ENCODE measurements at places on chromosomes 2 and 18.

- no peak for DNase-seq
Observed at GRCh38 chr2:118460425-118460824, 372.2 kb downstream of the INSIG2 start.

GRCh38 chr2:145653553-145653952, 1133.6 kb upstream of the ZEB2 start:
- DNase-seq, result no peak

- DNase-seq, result no peak
Observed at GRCh38 chr2:101521487-101521886, 46.6 kb upstream of the RFX8 start.

DNA sequence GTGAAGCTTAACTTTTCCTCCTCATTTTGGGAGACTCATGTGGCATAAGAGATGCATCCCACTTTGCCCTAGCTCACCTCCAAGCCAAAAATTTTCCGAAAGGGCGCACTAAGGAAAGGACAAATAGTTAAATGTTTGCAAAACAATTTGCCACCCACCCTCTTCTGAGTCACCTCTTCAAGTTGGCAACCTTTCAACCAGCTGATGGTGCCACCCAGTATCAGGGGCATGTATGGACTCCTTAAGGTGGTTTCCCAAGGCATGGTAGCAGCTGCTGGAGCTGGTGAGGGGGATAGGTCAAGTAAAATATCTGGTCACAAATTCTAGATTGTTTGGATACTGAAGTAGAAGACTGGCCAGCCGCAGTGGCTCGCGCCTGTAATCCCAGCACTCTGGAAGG, 17.2 kb upstream of the ITGAV start:
- DNase-seq, result no peak

DNA sequence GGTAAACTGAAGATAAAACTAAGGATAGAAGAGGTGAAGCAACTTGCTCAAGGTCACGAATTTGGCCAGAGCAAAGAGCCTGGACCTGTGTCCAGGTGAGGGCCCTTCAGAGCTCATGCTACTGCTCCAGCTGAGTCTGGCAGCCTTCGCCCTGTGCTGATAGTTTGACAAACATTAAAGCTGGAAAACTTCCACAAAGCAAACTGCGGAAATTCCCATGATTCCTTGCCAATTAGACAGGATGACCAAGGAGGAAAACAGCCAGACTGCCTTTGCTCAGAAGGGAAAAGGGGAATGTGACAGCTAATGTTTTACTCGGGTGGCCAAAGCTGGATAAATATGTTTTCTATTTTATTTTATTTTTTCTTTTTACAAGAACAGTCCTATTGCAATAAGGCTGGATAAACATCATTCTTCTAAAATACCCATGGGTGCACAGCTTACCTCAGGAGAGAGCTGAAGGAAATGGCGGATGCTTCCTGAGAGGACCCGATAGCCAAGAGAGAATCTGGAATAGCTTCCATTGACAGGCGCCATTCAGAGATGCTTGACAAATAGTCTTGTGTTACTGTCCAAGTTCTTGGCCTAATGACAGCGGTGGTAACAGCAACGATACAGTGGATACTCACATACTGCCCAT, 5.3 kb upstream of the CTAGE1 start:
- DNase-seq, result no peak

- DNase-seq, result peak; percentile 62
Observed at GRCh38 chr2:106575955-106576354, 88.8 kb downstream of the CD8B2 start.

DNA sequence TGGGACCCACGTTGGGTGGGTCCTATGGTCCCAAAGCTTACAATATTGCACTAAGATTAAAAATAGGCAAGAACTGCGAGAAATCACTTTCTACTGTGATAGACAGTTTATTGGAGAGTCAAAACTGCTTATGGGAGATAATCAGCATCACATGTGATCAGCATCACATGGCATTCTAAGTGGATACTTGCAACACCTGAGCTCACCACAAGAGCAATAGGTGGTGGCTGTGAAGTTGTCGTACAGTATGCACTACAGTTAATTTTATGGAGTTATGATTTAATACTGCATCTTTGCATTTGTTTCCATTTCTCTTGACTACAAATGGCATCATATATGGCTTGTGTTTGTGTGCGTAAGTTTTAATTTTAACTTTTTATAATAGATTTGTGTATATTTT, 11.6 kb downstream of the PNO1 start:
- no peak for DNase-seq

GRCh38 chr2:56183643-56184499, at the start of gene CCDC85A:
Gene CCDC85A (plus strand): TSS chr2:56183990. CDS start chr2:56184625, 635 bp downstream.
- peak; percentile 92 for DNase-seq

GRCh38 chr2:226583715-226584114, 215.9 kb downstream of the IRS1 start:
- no peak for DNase-seq

- DNase-seq, result no peak
Observed at GRCh38 chr2:103138123-103138901, 376.5 kb downstream of the TMEM182 start.

- no peak for DNase-seq
Observed at GRCh38 chr2:105239924-105240323, 1.6 kb upstream of the GPR45 start.

DNA sequence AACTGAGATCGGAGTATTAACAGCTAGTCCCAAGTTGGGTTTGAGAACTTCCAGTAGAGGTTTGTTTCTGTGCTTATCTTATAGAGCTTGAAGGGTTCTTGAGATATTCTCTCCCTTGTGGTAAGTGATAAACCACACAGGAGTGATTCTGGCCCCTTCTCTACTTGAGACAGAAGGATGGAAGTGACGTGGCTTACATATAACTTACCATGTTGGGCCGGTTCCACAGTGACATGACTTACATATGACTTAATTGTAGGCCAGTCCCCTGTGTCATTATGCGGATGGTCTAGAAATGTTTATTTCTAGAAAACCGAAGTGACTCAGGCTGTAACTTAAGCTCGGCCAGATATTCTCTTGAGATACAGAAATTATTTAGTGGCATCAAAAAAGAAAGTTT, 62.7 kb downstream of the TRAPPC12 start:
- DNase-seq, result no peak

DNA sequence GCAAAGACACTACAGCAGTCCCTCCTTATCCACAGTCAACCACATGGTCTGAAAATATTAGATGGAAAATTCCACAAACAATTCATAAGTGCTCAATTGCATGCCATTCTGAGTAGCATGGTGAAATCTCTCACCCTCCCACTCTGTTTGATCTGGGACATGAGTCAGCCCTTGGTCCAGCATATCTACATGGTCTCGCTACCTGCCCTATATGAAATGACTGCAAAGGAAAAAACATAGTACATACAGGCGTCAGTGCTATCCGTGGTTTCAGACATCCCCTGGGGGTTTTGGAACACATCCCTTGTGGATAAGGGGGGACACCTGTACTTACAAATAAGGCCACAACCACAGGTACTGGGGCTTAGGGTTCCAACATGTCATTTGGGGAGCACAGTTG, 73.7 kb downstream of the CABLES1 start:
- DNase-seq, result no peak

- DNase-seq, result no peak
Observed at GRCh38 chr2:27412419-27413152, 3.2 kb upstream of the PPM1G start.

- no peak for DNase-seq
Observed at GRCh38 chr2:75099521-75099922, 99.8 kb downstream of the TACR1 start.

GRCh38 chr2:101823347-101823791, 125.9 kb downstream of the MAP4K4 start:
- no peak for DNase-seq

GRCh38 chr2:6945087-6945813, 28.0 kb downstream of the RNF144A start:
- no peak for DNase-seq

GRCh38 chr2:72630767-72631166, 195.1 kb downstream of the EXOC6B start:
- no peak for DNase-seq

- DNase-seq, result no peak
Observed at GRCh38 chr2:54077088-54077900, 38.1 kb upstream of the ACYP2 start.

DNA sequence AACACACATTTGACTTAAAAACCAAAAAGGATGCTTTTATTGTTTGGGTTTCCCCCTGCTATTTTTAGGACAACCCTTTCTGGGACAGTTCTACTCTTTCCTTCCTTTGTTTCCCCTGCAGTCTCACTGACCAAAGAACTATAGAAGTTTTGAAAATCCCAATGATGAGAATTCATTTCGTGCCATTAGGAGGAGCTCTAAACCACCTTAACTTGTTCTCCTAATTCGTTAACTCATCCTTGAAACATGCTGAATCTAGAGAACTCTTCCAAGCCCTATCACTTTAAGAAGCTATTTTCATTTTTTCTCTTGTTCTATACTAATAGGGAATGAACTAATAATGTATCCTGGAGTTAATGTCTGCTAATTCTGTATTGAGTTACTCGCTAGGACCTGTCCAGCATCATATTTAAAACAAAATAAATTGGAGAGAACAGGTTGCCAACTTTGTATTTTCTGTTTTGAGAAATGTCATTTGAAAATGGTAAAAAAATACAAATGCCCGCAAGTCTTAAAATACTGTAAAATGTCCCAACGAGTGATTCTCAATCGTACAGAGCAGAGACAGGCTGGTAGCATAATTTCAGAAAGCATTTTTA, 62.9 kb downstream of the AFTPH start:
- no peak for DNase-seq

DNA sequence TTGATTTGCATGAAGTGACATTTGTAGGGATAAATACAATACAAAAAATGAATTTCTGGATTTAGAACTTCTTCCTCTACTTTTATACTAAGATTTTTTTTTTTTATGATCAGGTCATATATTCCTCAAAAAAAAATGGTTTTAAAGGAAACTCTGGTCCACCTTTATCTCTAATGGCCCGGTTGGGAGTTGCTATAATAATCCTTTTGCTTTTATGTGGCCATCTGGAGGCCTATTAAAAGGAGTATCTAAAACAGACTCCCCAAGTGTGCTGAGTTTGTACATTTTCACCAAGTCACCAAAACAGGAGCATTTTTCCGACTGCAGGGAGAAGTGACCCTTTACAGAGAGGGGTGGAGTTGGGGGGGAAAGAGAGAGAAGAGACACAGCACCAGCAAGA, 329.2 kb upstream of the FIGN start:
- DNase-seq, result no peak

- DNase-seq, result no peak
Observed at GRCh38 chr2:535222-535621, 142.0 kb downstream of the TMEM18 start.

DNA sequence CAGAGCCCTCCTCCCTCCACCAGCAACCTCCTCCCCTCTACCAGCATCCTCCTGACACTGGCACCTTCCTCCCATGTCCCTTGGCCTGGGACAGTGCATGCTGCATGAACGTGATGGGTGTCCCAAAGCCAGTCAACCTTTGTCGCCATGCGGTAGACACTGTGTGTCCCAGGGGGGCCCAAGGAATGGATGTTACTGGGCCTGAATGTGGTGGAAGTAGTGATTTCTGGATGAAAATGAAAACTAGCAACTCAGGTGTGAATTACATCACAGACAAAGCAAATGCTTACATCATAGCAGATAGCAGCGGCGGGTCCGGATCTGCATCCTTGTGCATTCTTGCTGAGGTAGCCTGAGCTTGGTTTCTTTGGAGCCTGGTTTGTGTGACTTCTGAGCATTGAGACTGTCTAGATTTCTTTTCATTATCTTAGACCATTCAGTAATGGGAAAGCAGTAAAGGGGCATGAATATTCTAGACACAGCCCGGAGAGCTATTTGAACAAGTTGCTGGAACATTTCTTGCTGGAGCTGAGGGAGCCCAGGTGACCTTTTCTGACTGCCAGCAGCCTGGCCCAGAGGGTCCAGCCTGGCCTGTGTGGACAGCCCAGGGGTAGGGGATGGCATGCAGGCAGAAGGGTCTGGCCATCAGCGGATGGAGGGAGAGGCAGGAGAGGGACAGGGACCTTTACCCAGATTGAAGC, 100.4 kb downstream of the FAM210A start:
- DNase-seq, result no peak

DNA sequence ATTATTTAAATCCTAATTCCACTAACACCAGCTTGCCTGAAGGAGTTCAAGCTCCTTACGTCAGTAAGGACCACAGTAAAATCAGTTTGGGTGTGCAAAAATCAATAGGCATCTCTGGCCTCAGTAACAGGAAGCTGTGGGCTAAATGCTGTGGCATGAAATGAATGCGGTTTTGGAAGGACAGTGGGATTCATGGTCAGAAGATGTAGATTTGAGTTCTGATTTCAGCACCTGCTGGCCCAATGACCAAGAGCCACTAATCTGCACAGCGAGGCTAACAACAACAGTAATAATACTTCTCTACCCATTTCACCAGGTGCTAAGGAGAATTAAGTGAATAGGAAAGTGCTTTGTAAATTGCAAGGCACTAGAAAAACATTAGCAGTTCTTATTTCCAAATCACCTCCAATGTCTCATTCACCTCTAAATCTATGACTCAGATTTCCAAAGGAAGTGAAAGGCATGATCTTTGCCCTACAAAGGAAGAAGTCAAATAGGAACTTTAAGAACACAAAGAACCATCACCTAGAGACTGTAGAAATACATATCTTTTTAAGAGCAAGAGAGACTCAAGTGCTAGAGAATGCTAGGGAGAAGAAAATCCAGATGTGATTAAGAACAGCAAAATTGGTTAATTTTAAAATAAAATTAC, 172.6 kb downstream of the ANKRD44 start:
- DNase-seq, result no peak

GRCh38 chr2:20452551-20452950, 5.7 kb downstream of the RHOB start:
- no peak for DNase-seq

GRCh38 chr2:13745330-13745729, 887.2 kb upstream of the LRATD1 start:
- no peak for DNase-seq

GRCh38 chr2:104405623-104406022, 448.3 kb upstream of the POU3F3 start:
- DNase-seq, result peak; percentile 66

- DNase-seq, result no peak
Observed at GRCh38 chr2:235170536-235171521, 219.0 kb downstream of the SH3BP4 start.

- peak; percentile 66 for DNase-seq
Observed at GRCh38 chr2:205752924-205753323, 70.6 kb downstream of the NRP2 start.

Measured in left hindlimb (tissue), 1 donor.